ENCODE measurements at places on chromosomes 5 and 9.

DNA sequence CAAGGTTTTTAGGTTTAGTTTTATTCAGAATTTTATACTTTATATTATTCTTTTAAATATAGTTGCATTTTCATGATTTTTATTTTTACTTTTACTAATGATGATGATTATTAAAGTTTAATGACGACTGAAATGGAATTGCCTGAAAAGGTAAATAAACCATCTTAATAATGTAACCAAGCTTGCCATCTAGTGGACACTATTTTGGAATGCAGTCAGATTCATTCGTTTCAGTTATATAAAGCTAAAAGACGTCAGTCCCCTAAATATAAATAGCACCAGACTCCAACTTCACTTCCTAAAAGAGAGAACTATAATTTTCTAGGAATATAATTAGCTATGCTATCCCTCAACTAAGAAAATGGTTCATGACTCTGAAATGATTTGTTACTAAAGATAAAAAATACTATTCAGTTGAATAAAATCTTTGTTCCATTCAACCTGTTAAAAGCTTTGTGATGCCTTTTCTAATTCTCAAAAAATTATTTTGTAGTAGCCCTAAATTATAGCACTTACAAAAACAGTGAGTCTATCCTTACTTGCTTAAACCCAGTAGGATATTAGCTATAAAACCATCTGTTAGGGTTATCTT, 19.9 kb downstream of the ABITRAM start:
- no peak for DNase-seq

GRCh38 chr9:1355656-1356055, 305.5 kb downstream of the DMRT2 start:
- DNase-seq = no peak

DNA sequence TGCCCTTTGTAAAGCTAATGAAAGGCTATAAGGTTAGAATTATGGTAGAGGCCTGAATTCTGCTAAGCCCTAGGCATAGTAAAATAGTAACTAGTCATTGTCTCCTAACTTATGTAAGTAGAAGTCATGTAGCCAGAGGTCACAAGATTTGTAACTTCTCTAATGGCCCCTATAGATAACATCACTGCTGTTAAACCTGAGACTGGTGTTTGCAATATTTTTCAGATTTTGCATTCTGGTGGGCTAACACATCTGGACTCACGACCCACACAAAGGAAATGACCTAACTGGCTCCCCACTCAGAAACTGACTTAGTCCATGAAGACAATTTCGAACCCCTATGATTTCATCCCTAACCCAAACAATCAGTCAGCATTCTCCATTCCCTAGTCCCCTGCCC, 37.2 kb upstream of the TTC39B start:
- no peak for DNase-seq

GRCh38 chr9:131805803-131806202, 65.9 kb upstream of the RAPGEF1 start:
- no peak for DNase-seq

- DNase-seq = no peak
These were observed 524.8 kb downstream of the RAB3C start for GRCh38 chr5:59107692-59108091.

- no peak for DNase-seq
These were observed 9.4 kb upstream of the C5 start for GRCh38 chr9:121059513-121059912.

DNA sequence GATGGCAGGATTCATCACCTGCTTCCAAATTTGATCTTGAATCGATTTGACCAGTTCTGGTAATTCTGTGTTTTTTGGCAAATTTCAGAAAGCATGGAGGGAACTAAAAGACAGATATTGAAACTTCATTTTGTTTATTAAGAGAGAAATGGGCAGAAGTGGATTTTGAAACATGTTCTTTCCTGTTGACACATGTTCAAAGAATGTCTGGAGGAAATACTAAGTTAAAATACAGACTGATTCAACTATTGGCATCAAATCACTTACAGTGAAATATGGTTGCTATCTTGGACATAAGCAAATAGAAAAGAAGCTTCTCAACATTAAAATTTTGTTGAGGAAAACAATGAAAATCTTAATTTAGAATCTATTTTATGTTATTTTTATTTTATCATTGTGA, 19.3 kb upstream of the GZMK start:
- DNase-seq = no peak

DNA sequence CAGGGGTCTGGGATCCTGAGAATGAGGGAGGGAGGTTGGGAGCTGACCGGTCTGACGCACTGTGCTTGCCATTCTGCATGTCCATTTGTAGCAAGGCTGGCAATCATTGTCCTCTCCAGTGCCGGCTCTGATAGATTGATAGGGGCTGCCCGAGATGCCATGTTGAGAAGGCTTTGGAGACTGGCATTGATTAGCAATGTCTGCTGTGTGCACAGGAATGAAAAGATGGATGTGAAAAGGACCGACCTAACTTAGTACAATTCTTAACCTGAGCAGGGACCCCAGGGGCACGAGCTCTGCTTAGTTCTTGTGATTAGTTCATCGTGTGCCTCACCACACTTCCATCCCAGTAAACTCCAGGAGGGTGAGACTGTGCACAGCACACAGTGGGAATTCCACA, 17.0 kb downstream of the NEK6 start:
- DNase-seq = no peak

DNA sequence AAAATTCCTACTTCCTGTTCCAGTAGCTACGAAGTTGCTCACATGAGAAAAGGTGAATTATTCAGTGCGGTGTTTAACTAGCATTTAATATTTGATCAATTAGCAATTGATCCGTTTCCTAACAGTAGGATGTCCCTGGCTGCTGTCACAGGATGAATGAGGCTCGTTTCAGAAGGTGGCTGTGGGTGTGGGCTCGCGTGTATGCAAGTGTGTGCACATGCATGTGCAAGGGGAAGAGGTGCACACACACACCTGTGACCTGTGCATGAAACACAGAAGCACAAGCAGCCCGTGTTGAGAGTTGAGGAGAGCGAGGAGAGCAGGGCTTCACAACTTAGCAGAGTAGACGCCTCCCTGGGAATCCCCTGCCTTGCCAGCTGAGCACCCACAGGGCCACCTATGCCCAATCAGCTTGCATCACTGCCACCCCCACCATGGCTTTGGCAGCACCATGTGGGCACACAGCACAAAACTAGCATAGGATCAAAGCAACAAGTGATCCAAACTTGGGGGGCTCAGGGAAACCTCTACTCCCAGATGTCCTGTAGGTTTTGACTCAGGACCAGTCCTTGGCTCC, 107.2 kb downstream of the C5orf15 start:
- DNase-seq = peak; percentile 23

GRCh38 chr5:148719605-148720004, 65.3 kb upstream of the HTR4 start:
- no peak for DNase-seq

DNA sequence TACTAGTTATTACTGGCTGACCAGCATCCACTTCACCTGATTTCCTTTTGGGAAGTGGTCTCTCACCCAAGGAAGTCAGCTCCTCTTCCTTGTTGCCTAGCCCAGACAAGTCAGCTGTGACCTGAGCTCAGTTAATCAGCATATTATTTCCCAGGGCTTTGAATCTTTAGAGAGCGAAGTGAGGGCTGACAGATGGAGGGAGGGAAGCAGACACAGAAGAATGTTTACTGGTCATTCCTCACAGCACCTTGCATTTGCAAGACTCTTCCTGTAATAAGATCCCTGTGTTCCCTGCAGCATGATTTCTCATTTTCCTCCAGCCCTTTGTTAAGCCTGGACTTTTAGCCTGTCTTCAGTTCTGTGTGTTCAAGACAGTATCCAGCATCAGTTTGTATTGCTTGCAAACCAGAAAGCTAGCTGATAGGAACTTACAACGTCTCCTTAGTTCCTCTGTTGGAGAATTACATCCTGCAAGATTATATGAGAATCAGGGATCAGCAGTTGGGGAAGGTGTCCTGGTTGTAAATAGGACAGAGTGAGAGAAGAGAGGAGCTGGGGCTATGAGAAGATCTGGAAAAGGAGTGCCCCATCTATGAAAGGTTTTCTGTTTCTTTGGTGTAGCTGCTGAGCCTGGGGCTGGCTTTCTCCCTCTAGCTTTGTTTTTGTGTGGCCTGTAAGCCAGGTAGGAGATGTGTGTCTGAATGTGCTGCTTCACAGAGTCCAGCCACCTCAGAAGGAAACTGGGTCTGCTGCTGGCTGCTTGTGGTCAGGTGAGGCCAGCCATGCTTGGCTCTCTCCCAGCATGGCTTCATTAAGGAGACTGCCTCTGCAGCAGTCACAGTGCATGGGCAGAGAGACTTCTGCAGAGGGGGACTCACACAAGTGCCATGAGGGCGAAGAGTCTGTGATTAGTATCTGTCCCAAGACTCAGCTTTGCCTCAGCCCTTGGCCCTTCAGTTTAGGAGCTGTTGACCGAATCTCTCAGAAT, 50.3 kb downstream of the MAN2A1 start:
- DNase-seq = no peak

GRCh38 chr5:73558950-73559349, 6.5 kb downstream of the ANKRA2 start:
- no peak for DNase-seq

DNA sequence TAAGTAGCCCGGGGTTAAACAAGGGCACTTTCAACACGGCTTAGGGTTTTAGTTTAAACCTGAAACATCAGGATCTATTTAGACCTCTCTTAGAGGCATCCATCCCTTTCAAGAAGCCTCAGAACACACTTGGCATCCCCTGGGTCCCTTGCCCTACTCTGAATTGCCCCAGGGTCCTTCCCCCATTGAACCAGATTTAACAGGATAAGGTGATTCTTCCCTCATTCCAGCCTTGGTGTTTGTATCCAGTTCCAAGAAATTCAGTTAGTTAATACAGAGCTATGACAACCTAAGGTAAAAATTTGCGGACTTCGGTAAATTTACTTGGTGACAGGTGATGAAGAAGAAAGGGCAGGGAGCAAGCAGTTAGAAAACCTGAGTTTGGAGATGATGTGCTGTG, 35.8 kb upstream of the GLIS3 start:
- DNase-seq = no peak

DNA sequence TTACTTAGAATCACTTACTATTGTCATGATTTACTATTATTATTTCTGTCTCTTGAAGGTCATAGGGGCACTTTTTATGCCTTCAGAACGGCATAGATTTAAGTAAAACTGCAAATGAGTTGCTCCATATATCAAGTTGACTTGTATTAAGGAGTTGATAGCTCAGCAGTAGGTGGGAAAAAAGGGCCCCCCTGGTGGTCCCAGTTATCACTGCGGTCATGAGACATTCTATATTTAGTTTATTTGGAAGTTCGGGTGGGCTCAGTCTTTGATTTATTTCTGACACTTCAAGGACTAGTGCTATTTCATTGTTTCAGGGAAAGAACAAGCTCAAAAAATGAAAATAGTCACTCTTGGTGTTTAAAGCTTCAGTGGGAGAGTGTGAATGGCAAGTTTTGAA, 159.3 kb downstream of the SLC24A2 start:
- no peak for DNase-seq

GRCh38 chr5:61820836-61821235, 485.2 kb upstream of the KIF2A start:
- no peak for DNase-seq
